ENCODE measurements at places on chromosomes 1 and 21.

GRCh38 chr1:228007049-228007800, 427 bp downstream of the WNT3A start:
- DNase-seq: no peak

DNA sequence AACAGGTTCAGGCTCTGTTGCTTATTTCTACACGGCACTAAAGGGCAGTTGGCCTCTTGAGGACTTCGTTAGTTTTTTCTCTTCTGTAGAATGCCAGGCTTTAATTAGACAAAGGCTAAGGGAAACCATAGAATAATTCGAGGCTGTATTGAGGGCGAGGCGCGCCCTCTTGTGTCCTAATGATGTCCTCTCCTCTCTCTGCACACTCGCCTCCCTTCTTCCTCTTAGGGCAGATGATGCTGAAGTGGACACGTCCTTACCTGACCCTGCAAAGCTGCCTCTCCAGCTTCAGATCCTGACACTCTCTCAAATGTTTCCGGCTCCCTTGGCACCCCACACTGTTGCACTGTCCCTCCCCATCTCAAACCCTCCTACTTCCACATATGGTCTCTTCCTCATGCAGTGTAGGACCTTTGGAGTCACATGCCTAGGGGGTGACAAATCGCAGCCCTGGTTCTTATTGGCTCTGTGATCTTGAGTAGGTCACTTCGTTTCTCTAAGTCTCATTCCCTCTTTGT, 1.9 kb upstream of the ZSCAN20 start:
- DNase-seq: peak; percentile 82

GRCh38 chr1:78146205-78146771, 100.5 kb downstream of the GIPC2 start:
- DNase-seq: no peak

- no peak for DNase-seq
Measured at GRCh38 chr1:32180186-32181060, 948 bp downstream of the TXLNA start.

DNA sequence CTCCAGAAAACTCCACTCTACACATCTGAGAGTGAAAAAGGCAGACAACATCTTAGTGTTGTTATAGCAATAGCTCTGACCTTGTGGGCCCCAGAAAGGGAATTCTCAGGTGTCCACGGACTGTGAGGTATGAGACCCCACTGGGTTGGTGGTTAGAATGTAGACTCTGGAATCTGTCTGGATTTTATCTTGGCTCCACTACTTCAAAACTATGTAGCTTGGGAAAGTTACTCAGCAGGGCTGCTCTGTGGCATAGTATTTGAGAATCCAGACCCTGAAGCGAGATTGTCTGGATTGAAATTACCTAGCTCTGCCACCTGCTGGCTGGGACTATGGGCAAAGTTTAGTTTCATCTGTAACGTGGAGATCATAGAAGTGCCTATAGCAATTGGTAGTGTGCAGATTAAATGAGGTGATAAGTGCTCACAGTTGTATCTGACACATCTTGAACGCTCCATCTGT, 25.8 kb downstream of the PRDM2 start:
- peak; percentile 22 for DNase-seq

DNA sequence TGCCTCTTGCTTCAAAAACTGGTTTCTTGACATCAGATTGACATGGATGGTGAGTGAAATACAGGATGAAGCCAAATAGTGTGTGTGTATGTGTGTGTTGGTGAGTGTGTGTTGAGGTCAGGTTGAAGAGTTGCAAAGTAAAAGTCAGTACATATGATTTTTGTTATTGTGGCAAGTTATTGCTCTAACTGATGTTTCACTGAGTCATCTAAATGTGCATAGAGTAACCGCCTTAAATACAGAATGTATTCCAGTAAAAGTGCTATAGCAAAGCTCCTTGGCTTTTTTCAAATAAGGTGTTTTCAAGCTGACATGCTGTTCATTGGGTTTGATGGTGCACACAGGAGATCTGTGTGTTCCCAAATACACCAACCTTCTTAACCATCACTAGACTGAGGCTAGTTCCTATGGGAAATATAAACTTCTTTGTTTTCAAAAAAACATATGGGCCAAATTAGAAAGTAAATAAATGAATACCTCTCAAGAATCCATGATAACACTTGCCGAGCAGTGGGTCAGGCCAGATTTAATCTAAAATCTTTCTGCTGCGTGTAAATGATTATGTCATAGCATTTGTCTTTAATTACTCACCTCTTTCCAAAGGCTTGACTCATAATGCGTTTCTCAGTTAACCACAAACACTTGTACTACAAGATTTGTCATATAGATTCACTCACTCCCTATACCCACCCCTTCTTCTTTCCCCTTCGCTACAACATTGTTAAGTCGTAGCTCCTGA, 151.1 kb downstream of the LYPLAL1 start:
- DNase-seq: peak; percentile 86

DNA sequence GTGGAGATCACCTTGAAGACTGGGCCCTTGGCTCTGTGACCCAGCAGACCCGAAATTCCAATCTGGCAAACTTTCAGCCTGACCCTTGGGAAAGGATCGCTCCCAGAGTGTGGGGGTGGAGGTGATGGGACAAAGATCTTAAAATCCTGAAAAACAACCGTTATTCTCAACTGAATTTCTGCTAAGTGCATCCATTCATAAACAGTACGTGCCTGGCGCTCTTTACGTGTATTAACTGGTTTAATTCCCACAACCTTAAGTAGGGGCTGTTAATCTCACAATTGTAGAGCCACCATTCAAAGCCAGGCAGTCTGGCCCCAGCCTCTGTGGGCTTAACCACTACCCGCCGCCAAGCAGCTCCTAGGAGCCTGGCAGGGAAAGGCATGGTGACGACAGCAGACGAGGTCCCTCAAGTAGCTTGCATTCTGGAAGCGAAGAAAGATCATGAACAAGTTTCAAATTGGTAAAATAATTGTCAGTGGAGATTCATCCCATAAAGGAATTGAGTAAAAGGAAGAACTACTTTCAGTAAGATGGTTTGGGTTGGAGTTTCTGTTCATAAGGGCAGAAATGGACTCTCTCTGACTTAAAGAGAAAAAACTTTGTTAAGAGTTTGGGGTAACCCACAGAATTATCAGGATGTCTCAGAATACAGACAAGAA, 11.4 kb upstream of the RGS16 start:
- DNase-seq: peak; percentile 65

GRCh38 chr1:5165762-5166161, 511.4 kb downstream of the AJAP1 start:
- DNase-seq: peak; percentile 61

DNA sequence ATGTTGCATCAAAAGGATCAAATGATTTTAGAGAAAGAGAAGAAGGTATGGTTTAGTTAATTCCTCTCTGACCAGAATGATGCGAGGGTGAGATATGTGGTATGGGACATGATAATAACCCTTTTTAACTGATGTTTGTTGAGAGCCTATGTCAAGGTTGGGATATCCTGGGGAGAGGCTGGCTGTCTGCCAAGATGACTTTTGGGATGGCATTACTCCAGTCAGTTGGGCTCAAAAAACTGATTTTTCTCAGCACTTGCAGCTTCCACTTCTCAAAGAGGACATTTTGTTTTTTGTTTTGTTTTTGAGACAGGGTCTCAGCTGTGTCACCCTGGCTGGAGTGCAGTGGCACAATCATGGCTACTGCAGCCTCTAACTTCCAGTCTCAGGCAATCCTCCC, 17.7 kb upstream of the STX12 start:
- no peak for DNase-seq

DNA sequence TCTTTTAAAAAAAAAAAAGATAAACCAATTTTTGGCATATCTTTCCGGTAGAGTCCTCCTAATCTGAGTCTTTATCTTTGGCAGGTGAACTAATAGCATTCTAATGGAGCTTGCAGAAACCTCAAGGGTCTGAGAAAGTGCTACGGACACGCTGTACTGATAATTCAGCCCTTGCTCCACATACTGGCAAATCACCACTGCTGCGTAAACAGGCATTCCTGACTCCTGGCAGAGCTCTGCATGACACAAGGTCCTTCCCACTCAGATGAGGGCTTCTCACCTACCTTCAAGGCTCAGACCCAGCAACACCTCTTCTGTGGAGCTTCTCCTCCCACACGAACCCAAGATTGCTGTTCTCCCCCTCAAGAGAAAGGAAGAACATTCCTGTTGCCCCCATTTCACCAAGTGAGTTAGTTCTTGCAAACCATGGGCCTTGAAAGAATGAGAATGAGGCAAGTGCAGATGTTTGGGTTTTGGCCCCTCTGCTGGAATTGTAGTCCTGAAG, 48.0 kb downstream of the LYST start:
- no peak for DNase-seq

- DNase-seq: peak; percentile 96
Measured at GRCh38 chr1:41954533-41954944, 35.8 kb upstream of the HIVEP3 start.

GRCh38 chr1:245283001-245283400, 128.2 kb downstream of the KIF26B start:
- DNase-seq: no peak

DNA sequence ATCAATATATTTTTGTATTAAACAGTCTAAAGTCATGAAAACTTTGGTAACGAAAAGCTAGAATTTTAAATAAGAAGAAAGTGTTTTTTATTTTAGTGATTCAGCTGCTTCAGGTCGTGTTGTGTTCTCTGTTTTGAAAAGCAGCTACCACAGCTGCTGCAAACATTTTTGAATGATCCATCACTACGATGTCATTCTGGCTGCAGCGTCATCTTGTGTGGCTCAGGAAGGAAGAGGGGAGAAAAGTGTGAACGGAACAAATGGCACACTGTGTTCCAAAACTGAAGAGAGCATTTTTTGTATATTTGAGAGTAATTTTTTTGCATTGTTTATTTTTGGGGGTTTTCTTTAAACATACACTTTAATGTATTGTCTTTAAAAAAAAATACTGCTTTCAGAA, 323.0 kb upstream of the ADGRL2 start:
- DNase-seq: no peak

- DNase-seq: no peak
Measured at GRCh38 chr1:9233241-9233941, 1.2 kb upstream of the H6PD start.

DNA sequence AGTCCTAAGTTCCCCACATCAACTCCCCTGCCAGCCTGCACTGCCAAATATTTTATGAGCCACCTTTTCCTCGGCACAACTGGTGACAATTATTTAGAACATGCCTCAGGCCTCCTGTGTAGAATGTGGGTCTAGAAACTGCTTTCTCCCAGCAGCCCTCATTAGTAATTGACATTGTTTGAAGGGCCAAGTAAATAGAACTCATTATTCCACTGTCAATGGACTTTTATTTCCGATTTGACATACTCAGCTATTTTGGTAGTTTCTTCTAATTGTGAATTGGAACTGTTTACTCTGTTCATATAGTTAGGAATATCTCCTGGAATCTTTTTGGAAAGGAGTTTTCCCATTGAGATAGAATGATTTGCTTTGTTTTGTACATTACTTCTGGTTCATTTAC, 168.8 kb upstream of the L1TD1 start:
- no peak for DNase-seq

DNA sequence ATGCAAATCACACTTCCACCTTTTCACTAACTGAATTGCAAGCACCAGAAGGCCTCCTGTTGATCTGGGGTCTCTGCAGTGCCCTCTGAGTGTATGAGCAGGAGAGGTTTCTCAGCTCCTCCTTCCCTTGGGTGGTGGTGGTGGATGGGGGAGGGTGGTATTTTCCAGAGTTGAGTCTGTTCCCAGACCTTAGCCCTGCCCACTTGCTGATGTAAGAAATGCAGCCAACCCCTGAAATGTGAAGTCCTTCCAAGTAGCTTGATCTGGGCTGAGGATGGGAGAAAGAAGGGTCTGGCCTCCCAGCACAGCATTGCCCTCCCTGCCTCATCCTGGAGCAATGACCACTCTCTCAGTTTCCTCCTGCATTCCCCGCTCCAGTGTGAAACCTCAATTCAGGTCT, 6.3 kb upstream of the FOXD2 start:
- DNase-seq: no peak

DNA sequence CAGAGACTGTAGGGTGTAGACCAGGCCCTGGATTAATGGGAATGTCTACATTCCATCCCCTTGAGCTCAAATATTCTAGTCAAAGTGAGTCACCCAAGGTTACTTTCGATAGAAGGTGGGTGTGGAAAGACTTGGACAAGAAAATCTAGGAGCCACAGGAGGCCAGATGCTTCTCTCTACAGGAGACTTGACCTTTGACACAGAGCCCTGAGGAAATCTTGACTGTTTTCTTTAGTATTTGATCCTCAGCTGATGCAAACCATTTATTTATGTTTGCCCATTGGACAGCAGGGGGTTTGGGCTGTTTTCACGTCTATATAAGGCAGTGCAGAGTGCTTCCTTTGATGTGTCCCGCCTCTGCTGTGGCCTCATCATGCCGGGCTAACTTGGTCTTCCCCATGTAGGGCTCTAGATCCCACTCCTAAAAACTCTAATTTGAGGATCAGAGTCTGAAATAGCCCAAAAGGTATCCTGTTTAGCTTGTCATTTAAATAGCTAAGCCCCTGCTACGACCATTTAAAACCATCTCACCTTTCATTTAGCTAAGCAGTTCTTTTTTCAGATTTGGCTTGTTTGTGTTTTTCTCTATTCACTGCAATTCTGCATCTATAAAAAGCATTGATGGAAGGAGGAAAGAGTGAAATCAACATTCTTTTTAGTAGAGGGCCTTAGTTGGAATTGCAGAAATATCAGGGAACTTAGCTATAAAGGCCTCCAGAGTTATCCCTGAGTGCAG, 15.5 kb upstream of the MAP3K7CL start:
- DNase-seq: no peak

GRCh38 chr1:6080469-6080868, 34.8 kb downstream of the KCNAB2 start:
- no peak for DNase-seq
